Activated naive CD8-positive, alpha-beta T cell treated with anti-CD3 and anti-CD28 coated beads for 36 hours (primary cell): ENCODE measurements at places on chromosomes 1 and 21.

DNA sequence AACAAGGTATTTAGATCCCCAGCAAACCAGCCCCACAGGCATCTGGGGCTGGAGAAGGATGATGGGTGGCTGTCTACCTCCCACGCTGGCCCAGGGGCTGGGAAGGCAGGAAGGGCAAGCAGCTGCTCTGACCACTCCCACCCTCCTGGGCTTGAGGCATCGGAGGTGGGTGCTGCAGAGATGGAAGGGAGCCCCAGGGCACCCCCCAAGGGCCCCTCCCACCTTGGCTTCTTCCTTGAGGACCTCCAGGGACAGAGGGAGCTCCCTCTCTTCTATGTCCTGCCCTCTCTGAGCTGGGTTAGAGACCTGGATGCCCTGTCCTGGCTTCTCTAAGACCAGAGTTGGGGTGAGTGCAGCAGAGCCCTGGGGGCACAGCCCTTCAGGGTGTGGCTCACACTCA is 3.1 kb downstream of the CD52 start:
- DNase-seq: peak; percentile 12

GRCh38 chr1:101300916-101301315 is 64.1 kb downstream of the S1PR1 start:
- DNase-seq: no peak

DNA sequence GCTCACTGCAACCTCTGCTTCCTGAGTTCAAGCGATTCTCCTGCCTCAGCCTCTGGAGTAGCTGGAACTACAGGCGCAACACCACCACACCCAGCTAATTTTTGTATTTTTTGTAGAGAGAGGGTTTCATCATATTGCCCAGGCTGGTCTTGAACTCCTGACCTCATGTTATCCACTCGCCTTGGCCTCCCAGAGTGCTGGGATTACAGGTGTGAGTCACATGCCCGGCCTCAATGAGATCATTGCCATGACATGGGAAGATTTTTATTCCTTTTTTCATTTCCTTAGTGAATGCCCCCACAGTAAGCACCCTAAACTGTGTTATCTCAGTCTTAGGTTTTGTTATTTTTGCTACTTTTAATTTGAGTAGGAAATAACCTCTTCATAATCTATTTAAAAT is 977.9 kb downstream of the BRINP3 start:
- no peak for DNase-seq

DNA sequence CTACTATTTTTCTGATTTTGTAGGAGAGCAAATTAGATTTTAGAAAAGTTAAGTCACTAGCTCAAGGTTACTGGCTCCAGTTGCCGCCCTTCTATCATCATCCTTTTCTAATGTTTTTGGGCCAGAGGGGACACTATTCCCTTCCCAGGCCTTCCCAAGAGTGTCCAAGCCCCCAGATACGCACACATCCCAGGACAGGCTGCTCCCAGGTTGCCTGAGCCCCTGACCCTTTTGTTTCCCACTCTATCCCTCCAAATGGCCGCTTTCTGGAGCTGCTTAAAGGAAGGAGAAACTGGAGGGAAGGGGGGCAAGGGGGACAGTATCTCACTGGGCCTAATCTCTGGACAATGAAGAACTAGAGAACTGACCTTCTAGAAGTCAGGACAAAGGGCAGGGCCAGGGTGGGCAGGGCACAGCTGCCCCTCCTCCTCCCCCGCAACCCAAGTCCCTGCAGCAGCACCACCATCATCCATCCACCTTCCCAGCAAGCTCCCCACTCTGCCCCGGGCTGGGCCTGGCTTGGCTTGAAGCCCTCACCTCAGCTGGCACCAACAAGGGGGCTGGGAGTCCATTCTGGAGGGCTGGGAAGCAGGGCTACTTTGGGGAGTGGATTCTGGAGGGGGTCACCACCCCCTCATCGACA is 1.1 kb upstream of the MAP7D1 start:
- DNase-seq: no peak

GRCh38 chr1:229410692-229411433 is 23.0 kb downstream of the ACTA1 start:
- DNase-seq: no peak

- DNase-seq: no peak
Measured at GRCh38 chr1:165576536-165576935, 32.7 kb downstream of the LRRC52 start.

DNA sequence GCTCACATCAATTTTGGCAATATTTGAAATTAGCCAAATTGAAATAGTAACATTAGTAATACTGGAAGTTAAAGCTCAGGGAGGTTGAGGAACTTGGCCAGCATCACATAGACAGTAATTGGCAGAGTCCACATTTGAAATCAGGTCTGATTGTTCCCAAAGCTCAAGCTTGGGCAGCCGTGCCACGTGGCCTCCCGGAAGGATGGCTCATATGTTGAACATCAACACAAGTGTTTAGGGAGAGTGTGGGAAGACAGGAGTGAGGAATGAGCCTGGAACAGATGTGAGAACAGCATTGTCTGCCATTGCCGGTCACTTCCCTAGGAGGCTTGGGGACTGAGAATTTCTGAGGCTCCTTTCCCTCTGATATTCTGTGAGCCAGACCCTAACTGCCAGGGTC is 40.2 kb upstream of the RBM15 start:
- DNase-seq: no peak

DNA sequence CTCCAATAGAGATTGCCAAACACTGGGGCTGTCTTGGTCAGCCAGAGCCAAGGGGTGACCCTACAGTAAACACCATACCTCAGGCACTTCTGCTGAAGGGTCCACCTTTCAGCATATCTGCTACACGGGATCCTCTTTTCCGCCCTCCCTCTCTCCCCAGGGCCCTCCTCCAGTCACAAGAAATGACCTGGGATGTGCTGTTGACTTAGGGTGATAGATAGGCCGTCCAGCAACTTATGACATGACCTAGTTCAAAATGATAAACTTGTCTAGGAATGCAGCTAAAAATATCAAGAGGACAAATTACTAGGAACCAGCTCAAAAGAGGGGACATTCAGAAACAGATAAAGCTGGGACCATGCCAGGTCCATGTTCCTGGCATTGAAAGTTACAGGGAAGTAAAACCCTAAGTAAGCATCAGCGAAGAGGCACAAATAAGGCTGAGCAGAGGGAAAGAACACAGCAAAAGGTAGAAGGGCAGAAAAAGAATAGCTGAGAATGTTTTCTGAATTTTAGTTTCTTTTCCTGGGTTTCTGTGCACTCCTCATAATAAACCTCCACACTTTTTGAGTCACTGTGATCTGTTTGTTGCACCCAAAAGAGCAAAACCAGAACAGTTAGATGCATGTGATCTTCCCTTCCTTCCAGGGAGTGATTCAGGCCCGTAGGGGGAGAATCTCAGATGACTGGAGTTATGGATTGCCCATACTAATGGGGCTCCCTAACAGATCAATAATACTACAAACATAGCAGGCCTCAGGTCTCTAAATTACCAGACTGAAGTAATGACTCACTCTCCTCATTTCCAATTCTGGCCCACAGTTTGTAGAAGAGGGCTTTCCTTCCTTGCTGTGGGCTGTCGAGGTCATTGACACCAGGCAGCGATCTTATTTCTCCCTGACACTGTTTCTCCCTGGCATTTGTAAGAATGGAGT is 48.9 kb upstream of the F3 start:
- no peak for DNase-seq

DNA sequence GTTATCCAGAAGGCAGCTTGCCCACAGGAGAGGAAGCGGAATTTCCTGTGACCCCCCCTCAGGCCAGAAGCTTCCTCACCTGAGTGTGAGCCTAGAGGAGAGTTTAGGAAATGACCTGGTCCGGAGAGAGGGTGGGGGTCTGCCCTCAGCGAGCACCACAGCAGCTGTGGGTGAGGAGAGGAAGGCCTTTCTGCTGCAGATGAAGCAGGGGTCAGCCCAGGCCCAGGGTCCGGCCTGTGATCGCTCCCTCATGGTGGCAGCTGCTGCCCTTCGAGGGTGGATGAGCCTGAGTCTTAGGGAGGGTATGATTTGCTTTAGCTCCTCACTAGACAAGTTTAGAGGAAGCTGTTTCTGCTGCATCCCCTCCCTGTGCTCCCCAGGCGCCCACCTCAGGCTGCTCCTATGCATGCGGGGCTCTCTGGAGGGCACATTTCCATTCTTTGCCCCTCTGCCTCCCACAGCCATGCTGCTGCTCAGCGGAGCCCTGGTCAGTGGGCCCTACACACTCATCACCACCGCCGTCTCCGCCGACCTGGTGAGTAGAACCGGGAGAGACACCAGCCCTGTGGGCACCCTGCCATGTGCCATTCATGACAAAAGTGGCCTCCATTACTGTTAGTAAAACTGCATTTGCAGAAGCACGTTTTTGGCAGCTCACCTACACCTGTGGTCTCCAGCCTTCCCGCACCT is 53.0 kb downstream of the SLC37A1 start:
- DNase-seq: no peak

DNA sequence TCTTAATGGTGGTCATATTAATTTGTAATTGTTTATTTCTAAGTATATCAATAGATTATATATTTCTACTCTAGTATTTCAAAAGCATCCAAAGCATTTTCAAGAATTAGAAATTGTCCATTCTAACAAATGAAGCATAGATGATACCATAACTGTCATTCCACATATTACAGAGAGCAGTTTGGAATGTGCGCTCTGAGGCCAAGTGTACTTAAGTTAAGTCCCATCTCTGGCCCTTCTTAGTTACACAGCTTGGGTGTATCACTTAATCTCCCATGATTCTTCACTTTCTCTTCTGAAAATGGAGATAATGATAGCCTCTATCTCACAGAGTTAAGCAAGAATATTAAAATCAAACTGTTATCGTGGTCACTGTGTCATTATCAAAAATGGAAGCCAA is 281.1 kb downstream of the MRPL39 start:
- DNase-seq: no peak

DNA sequence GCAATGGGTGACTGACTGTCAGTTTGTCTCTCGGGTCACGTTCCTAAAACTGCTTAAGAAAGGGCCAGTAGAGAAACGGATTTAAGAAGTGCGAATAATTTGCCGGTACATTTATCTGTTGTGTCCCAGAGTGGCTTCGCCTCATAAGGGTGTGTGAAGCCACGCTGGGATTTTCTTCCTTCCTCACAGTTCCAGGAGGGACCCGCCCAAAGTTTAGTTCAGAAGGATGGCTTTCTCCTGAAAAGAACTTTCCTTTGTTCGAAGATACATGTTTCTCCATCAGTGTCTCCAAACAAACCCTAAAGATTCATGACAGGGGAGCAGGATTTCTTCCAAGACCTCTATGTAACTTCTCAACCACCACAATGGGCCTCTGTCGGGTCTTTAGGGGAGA is 49.8 kb downstream of the ADAMTS1 start:
- DNase-seq: no peak

- DNase-seq: no peak
Measured at GRCh38 chr1:36554323-36554628, 71.6 kb upstream of the CSF3R start.

- DNase-seq: no peak
Measured at GRCh38 chr1:218209351-218209861, 75.7 kb upstream of the RRP15 start.

DNA sequence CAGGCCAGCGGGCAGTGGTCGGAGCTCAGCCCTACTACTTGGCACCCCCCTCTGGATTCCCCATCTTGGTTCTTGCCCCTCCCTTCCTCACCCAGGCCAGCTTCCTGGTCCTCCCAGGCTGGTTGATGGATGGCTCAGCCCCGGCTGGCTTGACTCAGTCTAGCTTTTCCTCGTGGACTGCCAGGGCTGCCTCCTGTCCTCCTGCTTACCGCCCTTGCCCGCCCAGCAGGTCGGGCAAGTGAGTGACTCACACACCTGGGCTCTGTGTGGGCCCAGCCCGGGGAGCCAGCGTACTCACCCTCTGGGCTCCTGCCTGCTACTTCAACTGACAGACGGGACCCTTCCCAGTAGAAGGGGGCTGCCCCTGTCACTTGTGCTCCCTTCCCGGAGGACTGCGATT is 19.5 kb upstream of the ARHGEF10L start:
- no peak for DNase-seq

DNA sequence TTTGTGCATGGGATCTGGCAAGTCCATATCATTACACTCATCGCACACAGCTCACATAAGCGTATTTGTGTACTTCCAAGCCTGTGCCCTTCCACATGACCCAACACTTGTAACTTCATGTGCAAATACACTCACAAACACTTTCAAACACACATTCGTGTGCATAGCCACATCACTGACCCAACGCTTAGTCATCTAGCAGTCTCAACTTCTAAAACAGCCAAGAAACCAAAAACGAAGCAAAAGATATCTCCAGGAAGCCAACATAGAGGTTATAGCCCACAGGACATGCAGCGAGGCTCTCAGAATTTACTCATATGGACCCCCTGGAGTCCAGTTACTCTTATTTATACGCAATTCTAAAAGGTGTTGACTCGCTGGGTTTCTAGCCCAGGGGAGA is 10.9 kb upstream of the GOLT1A start:
- no peak for DNase-seq

- no peak for DNase-seq
Measured at GRCh38 chr21:29441651-29442050, 142.9 kb downstream of the BACH1 start.

DNA sequence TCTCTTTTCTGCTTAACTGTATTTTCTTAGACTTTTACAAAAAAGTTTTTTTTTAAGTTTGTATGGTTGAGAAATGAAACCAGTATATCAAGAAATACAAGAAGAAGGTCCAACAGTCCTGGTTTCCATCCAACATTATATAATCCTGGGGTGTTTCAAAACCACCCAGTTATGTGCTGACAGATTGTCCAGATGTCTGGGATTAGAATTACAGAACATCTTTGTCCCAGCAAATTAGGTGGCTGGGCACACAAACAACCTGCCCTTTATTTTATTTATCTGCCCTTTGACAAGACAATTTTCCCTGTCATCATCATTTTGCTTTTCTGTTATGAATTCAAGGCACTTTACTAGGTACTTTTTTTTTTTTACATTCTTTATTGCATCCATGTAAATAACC is 622.1 kb downstream of the PLPP3 start:
- DNase-seq: no peak

GRCh38 chr1:155877945-155878344 is 18.6 kb downstream of the SYT11 start:
- no peak for DNase-seq

DNA sequence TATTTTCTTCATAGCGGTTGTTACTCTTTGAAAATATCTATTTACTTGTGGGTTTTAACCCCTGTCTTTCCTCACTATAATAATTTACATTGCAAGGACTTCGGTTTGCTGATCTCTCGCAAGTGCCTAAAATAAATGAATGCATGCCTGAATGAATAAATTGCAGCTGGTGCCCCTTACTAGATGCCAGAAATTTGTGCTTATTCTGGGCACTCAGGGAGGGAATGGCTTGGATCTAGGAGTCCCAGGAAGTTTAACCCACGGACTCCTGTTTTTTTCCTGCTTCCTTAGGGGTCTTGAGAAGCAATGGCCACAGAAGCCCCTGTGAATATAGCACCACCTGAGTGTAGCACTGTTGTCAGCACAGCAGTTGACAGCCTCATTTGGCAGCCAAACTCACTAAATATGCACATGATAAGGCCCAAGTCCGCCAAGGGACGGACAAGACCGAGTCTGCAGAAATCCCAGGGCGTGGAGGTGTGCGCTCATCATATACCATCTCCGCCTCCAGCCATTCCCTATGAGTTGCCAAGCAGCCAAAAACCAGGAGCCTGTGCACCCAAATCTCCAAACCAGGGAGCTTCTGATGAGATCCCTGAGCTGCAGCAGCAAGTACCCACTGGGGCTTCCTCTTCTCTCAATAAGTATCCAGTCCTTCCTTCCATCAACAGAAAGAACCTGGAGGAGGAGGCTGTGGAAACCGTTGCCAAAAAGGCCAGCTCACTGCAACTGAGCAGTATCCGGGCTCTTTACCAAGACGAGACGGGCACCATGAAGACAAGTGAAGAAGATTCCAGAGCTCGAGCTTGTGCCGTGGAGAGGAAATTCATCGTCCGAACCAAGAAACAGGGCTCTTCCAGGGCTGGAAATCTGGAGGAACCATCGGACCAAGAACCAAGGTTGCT is 4.2 kb upstream of the PLA2G2C start:
- no peak for DNase-seq

GRCh38 chr1:32272557-32273390 is 19.1 kb upstream of the HDAC1 start:
- no peak for DNase-seq
